ENCODE measurements at places on chromosomes 2 and 18. TPM values are rescaled to one million over a fixed set of nuclear protein-coding genes. Genes with fewer than 3 reads are reported as not detected.

The ME2 gene
- 60.4 TPM for total RNA-seq

GRCh38 chr2:150859877-150860276 is 372.4 kb upstream of the RND3 start:
- DNase-seq: no peak

The ARHGEF33 gene
- total RNA-seq: 0.22 TPM

DNA sequence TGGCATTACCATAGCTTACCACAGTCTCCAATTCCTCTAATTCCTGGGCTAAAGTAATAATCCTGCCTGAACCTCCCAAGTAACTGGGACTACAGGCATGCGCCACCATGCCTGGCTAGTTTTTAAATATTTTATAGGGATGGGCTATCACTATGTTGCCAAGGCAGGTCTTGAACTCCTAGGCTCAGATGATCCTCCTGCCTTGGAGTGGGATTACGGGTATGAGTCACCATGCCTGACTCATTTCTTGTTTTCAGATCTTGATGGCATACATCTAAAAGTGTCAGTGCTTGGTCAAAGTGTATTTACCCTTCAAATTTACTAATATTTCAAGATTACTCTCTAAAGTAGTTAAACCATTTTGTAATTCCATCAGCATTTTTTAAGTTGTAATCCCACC is 9.4 kb upstream of the SOCS6 start:
- DNase-seq: no peak

DNA sequence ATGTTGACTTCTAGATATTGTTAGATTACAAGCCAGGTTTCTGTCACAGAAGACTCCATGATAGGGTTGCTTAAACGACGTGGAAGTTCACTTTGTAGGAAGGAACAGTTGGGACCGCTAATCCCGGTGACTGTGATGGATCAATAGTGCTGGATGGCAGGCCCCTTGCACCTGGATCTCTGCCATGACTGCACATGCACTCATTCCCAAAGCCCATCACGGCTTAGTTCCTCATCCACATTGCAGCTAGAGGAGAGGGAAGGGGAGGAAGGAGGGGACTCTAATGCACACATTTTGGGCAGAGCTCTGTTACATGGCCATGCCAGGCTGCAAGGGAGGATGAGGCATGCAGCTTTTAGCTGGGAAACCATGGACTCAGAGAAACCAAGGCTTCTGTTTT is 773.7 kb upstream of the RAB6C start:
- no peak for DNase-seq

DNA sequence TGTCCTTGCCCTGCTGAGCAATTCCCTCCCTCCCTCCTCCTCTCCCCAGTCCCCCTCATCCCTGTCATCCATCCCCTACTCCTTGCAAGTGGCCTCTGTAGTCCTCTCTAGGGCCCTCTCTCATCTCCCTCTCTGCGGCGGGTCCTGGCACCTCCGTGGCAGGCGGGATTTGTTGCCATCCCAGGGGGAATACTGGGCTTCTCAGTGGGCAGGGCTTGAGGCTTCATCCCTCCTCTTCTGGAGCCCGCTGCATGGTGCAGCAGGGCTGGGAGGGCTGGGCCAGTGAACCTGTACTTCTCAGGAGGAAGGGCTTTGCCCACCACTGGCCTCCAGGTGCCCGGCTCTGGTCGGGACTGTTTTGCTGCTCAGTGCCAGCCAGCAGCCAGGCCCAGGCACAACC is 216.2 kb downstream of the TFCP2L1 start:
- DNase-seq: no peak

- DNase-seq: no peak
Observed at GRCh38 chr2:100107906-100108647, 34.3 kb downstream of the AFF3 start.

DNA sequence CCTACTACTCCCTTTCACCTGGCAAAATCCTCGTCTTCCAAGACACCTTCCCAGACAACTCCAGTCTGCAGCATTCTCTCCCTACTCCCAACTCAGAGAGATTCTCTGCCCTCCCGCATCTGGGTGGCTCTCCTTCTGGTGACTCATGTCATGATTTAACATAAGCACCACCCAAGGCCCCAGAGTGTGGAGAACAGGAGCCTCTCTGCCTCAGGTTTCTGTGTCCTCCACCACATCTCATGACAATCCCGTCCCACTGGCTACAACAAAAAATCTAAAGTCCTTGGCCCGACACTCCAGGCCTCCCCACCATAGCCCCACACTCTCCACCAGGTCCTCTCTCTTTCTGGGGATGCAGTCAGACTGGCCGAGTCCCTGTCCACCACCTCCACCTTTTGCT is 197.1 kb downstream of the BCL11A start:
- no peak for DNase-seq

DNA sequence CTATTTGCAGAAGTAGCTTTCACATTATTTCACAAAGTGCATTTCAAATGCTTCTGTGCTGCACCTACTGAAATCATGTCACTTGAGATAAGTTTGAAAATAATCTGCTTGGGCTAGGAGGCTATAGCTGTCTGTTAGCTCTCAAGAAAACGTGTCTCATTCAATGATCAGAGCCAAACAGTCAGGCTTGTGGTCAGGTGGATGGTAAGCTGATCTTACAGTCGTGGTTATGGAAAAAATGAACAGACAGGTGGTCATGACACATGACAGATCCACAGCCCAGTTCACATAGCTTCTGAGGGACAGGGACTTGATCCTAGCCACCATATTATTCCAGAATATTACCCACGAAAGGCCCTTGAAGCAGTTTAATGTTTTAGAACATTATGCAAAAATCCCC is 26.5 kb upstream of the RFX8 start:
- DNase-seq: no peak

The AKAIN1 gene
- not detected for total RNA-seq

The SLC16A14 gene
- 1.0 TPM for total RNA-seq

The MAPRE3 gene
- total RNA-seq: 1.6 TPM

The DNAJB2 gene
- 31.8 TPM for total RNA-seq

The NYAP2 gene
- not detected for total RNA-seq

DNA sequence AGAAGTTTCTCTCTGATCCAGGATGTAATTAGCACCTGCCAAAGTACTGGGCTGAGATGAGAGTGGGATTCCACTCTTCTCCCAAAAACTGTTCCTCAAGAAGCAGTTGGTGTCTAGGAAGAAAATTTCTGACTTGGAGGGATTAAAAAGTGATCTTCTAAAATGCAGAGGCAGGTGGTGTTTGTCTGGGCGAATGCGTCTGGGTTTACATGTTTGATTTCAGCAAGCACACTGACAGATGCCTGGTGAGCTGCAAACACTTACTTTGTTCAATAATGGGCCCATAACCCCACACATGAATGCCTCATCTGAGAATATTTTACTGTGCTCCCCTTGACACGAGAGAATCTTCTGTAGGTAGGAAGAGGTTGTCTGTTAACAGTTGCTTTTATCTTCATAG is 24.3 kb upstream of the KCNF1 start:
- no peak for DNase-seq

The ING5 gene
- 10.4 TPM for total RNA-seq

DNA sequence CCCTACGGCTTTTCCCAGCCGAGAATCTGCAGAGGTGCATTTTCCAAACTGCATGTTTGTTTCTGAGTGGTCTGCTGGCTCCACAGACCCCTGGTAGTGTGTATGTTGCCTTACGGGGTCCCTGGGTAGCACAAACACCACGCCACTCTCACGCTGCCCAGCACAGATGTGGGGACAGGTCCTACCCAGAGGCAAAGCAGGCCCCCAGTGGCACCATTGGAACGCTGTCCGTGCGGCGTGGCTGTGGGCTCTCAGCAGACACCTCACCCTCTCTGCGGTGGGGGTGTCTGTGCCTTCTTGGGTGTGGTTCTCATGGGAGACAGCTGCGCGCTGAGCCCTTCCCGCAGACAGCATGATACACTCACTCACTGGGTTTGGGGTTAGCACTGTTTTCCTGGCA is 137.4 kb downstream of the NFATC1 start:
- DNase-seq: no peak

GRCh38 chr18:56910967-56911366 is 235.9 kb upstream of the BOD1L2 start:
- no peak for DNase-seq

DNA sequence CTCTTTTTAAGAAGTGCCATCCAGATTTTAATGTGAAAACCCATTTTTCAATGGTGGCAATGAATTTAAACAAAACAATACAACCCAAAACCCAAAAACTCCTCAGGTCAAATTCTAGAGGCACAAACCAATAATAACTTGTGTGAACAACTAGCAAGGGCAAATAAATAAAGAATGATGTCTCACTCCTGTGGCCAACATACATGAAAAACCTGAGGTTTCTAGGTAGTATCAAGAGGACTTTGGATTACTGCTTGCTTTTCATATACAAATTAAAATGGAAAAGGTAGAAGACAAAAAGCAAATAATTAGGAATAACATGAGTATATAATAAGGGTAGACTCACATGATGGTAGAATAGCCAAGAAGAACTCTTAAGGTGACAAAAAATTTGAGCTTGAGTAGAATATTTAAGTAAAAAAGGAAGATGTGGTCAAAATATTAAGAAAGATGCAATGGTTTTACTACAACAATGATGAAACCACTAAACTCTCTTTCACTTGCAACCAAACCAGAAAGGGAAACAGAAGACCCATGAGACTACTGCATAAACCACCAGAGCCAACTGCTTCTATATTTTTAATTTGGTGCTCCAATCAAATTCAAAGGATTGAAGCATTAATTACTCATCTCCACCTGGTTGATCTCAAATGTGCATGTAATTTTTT is 53.5 kb downstream of the DARS1 start:
- no peak for DNase-seq

The ARHGAP15 gene
- total RNA-seq: not detected

GRCh38 chr18:77088963-77089722 is 43.4 kb downstream of the MBP start:
- no peak for DNase-seq

- no peak for DNase-seq
Observed at GRCh38 chr2:121887513-121888188, 132.2 kb downstream of the TSN start.

DNA sequence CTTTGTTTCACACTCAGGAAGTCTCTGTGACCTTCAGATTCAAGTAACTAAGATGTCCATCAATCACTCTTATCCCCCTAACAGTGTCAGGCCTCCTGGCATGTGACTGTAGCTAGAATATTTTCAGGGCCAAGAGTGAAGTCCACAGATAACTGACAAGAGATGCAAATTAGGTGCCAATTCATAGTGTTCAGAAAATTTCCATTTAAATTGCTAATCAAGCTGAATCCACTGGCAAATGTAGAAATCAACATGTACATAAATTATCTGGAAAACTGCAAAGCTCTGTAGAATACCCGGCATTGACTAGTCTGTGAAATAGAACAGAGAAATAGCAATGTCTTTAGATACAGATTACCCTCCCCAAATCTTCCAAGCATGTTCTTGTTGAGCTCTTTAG is 38.6 kb upstream of the ARL4C start:
- DNase-seq: no peak

All from epithelial cell of proximal tubule (primary cell).